Activated CD4-positive, alpha-beta T cell treated with anti-CD3 and anti-CD28 coated beads, Interleukin-2, amount 50 U/mL, for 48 hours (primary cell): ENCODE measurements at places on chromosomes 6 and 20.

DNA sequence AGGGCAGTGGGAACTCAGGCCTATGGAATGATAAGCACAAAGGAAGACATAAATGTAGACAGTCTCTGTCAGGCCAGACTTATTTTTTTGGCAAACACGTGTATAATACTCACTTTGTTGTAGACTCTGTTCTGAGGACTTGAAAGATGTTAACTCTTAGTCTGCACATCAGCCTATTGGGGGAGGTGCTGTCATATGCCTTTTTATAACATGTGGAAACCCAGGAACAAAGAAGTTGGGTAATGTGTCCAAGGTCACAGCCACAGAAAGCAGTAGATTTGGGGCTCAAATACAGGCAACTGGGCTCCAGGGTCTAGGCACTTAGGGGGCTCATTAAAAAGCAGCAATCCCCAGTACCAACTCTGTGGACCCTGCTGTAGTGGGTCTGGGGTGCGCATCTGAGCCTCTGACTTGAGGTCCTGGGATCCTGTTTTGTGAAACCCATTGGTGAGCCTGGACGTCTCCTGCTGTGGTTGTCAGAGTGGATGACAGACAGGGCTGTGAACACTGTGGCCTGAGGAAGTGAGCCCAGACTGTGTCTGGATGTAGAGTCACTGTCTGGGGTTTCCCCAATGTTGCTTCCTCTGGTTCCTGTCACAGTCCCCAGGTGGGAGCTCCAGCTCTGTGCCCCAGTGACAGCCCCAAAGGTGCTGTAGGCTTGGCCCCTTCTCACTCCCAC, 50.0 kb downstream of the CDH26 start:
- no peak for DNase-seq

GRCh38 chr6:54134935-54135334, 23.7 kb downstream of the MLIP start:
- no peak for DNase-seq

DNA sequence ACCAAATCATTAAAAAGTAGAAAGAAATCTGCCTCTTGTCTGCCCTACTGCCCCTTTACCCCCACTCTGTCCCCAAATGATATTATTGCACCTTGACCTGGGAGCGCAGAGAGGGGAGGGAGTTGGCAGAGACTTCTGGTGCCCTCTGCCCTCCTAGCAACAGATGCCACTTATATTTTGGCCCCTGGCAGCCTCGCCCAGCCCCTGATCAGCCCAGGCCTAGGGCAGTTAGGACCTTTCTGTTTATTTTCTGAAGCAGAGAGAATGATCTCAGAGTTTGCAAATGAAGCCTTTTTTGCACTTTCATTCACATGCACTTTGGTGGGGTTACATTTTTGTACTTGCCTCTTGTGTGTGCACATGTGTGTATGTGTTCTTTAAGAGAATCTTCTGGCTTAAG, 8.4 kb upstream of the SGK2 start:
- no peak for DNase-seq

GRCh38 chr6:4613381-4613780, 162.8 kb upstream of the CDYL start:
- no peak for DNase-seq

DNA sequence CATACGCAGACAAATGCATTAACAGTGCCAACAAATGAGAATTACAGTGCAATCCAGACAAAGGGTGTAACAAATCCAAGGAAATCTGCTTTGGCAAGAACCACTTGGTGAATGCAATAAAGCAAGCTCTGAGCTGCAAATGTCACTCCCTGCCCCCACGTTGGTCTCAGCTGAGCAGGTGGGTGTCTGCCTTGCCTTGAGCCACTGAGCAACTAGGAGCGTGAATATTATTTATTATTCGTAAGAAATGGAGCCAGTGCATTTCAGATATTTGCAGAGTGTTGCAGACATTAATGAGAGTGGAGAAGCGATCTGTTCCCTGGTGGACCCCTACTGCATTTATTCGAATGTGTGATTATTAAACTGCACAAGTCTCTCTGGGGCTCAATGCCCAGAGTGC, 36.6 kb upstream of the F13A1 start:
- DNase-seq: no peak

DNA sequence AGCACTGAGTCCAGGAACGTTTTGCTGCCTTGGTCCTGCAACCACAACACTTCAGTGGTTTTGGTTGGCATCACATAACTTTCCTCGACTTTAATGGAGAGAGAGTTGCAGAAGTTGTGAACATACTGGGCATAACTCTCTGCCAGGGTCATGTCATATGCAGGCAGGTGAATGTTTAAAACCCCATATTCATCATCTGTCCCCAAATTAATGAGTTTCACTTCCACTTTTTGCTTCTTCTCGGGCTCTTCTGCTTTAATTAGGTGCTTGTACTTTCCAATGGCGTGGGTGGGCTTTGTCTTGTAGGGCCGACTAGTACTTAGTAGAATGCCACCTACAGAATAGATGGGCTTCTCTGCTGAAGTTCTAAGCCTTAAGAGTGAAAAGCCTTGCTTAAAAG, 45.2 kb upstream of the TFAP2A start:
- no peak for DNase-seq

- no peak for DNase-seq
Observed at GRCh38 chr6:148441454-148441911, 98.8 kb downstream of the SASH1 start.

DNA sequence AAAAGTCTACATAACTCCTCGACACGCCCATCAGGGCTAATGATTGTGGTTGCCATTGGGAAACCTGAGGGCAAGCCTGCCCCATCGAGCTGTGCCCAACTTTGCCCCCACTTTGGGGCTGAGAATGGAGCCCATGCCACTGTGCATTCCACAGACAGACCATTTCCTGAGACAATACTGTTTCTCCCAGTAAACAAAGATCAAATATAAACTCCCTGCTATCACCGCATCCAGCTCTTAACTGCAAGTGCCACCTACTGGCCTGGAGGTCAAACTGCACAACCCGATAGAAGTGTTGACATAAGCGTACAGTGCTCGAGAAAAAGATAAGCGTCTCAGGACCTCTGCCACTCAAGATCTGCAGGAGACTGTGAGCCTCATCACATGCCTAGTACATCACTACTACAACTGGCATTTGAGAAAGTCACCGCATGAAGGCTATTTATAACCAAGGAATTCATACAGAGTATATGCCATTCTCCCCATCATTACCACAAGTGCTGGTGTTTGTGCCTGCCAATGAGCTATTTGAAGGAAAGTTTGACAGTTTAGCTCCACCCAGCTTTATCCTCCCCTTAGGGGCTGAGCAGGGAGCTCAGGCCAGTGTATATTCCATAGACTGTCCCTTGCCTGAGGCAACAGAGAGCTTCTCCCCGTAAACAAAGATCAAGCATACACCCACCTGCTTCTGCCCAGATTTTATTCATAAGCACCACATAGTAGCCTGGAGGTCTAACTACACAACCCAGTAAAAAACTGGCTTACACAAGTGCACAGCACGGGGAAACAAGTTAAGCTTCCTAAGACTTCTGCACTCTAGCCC, 4.5 kb upstream of the DEFB126 start:
- peak; percentile 15 for DNase-seq

- DNase-seq: no peak
Observed at GRCh38 chr6:162026843-162027242, 700.7 kb downstream of the PRKN start.

- no peak for DNase-seq
Observed at GRCh38 chr20:20744170-20744725, 31.8 kb upstream of the RALGAPA2 start.
